ENCODE measurements at places on chromosomes 7 and 10.

DNA sequence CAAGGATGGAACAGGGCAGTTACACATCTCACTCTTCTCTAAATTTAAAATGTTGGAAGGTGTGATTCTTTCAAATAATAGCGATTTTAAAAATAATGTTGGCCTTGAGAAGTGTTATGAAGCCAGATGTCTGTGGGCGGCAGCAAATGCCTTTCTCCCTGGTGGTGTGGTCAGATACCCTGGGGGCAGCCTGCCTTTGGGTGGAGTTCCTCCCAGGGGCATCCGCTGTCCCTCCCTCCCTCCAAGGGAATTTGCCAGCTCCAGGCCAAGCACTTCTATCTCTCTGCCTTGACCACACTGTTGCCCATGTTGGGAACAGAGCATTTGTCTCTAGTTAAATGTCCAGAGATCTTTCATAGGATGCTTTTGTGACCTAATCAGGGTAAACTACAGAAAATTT is 121.4 kb downstream of the POU6F2 start:
- no peak for DNase-seq

GRCh38 chr10:117431160-117431559 is 55.9 kb upstream of the PDZD8 start:
- no peak for DNase-seq

DNA sequence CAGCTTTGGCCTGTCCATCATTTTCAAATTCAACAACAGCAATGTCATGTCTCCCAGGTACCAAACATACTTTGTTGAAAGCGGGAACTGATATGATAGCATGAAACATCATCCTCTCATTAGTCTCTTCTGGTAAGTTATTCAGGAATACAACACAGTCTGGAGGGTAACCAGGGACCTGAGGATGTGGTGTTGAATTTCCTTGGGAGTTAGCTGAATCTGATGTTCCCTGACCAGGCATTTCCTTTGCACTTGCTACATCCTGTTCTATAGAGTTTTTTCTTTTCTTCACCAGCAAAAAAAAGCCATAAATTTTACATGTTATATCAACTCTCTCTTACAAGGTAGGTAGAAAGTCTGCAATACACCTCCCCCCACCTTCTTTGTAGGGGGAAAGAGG is 97.8 kb upstream of the AFAP1L2 start:
- no peak for DNase-seq

DNA sequence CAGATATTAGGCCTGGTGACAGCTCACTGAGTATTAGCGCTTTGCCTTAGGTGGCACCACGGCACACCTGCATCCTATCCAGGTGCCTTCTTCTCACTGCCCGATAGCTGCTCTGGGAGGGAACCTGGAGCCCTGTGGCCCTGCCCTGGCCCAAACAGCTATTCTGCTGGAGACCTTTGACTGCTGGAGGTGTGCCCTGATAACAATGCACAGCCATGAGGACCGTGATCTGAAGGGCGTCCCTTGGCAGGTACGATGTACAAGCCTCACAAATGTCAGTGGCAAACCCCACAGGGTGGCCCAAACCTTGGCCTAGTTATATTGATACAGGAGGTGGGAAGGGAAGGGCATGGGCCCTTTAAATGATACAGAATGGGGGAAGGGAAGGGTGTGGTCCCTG is 259.5 kb downstream of the GRID1 start:
- DNase-seq, result no peak

GRCh38 chr7:116938678-116939077 is 14.6 kb upstream of the ST7 start:
- DNase-seq, result no peak

DNA sequence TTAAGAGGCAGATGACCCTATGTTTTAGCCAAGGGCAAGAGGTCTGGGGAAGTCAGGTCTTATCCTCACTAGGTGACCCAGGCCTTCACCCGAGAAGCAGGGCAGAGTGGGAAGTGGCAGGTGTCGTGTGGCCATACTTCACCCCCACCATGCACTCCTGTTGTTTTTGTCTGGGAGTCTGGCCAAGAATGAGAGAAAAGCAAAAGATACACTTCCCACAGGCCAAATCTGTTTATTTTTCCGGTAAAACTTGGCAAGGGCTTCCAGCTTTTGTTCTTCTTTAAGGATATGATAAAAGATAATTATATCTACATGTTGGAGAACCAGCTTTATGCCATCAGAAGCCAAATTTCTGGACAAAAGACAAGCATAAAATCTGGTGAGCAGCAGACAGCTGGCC is 137.4 kb upstream of the CDC14C start:
- no peak for DNase-seq

DNA sequence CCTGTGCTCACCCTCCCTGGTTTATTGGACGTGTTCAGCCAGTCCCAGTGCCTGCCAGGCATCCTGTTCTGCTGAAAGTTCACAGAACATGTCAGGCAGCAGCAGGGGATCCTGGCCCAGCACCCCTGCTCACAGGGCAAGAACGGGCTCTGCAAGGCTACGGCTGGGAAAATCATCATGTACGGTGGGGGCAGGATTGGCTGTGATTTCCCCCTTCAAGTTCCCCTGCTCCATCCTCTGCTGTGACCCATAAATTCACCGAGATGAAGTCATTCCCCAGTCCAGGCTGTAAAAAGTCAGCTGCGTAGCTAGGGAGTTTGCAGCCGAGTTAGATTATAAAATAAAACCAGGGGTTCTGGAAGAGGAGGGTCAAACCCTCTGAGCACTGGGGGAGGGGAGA is 484.1 kb upstream of the ZMIZ1 start:
- no peak for DNase-seq

DNA sequence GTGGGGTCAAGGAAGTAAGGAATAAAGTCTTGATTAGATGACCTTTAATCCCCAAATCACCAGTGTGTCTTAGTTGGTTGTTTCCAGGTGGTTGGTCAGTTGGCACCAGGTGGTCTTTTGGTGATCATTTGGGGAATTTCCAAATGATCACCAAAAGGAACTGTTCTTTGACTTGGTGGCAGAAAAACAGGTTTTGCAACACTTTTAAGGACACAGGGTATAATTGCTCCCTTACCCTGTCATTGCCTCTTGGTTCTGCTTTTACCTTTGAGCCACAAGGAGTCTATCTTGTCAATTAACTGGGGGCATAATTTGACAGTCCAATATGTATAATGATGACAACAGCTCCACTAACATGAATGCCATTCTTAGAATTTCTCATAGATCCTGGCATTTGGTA is 104.2 kb downstream of the ADK start:
- no peak for DNase-seq

- no peak for DNase-seq
Measured at GRCh38 chr10:12377658-12378290, 28.4 kb downstream of the CAMK1D start.

- no peak for DNase-seq
Measured at GRCh38 chr7:130904031-130904757, 170.2 kb upstream of the KLF14 start.

DNA sequence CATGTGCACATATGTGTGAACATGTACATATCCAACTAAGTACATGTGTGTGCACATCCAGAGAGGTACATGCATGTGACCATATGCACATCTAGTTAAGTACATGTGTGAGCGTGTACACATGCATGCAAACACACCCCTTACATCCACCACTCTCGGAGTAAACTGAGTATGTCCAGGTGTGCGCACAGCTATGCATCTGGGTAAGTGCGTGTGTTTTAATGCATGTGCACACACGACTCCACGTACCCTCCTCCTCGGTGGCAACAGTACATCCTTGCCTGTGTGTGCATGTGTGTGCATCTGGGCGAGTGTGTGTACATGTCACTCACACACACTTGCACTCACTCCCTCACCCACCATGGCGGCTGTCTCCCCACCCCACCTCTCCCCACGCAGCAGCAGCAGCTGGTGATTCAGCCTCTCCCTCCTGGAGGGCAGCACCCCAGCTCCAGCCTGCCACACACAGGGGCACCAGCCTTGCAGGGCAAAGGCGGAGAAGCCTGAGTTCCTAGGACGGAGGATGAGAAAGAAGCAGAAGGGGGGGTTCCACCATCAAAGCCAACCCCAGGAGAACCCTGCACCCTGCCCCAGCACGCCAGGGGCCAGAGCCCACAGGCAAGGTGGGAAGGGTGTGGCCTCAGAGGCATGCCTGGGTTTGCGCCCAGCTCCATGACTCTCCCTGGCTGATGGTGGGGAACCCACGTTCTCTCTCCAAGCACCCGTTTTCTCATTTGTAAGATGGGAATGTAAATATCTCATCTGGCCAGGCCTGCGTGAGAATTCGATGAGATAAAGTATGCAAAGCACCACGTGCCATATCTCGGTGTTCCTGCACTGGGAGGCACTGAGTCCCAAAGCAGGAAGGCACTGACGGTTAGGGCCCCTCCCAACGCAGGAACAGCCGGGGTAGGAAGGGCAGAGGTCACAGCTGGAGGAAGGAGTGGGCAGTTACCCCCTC is 27.7 kb upstream of the DNAAF5 start:
- no peak for DNase-seq

- DNase-seq, result no peak
Measured at GRCh38 chr7:128836729-128837348, 6.6 kb downstream of the FLNC start.

- peak; percentile 76 for DNase-seq
Measured at GRCh38 chr10:1240341-1240775, 184.2 kb downstream of the WDR37 start.

GRCh38 chr10:9215121-9215520 is 1160.6 kb downstream of the GATA3 start:
- DNase-seq, result no peak

GRCh38 chr7:91050677-91051076 is 213.6 kb upstream of the FZD1 start:
- DNase-seq, result peak; percentile 22

DNA sequence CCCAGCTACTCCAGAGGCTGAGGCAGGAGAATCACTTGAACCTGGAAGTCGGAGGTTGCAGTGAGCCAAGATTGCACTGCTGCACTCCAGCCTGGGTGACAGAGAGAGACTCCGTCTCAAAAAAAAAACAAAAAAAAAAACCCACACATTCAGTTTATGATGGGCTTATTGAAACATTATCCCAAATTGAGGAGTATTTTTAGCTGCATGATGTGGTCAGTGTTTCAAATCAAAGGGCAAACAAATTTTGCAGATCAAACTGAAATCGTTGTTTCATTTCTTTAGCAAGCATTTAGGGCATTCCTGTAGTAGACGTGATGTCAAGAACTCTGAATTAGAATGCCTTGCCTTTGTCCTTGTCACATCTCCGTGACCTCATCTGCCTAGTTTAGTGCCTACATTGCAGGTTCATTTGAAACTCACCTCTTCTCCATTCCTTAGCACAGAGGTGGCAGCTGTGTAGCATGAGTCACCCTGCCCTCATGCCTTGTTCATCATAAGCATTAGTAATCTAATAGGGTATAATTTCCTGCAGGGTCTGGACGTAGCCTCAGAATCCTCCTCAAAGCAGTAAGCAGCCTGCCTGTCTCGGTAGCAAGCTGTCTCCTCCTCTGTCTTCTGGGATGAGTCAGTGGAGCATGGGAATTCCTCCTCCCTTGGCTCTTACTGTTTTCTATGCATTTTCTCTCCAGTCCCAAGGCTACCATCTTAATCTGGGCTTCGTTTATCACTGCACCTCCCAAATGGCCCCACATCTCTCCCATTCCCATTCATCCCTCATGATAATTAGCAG is 73.8 kb downstream of the CUL1 start:
- DNase-seq, result no peak
